ENCODE measurements at places on chromosomes 12 and 14.

DNA sequence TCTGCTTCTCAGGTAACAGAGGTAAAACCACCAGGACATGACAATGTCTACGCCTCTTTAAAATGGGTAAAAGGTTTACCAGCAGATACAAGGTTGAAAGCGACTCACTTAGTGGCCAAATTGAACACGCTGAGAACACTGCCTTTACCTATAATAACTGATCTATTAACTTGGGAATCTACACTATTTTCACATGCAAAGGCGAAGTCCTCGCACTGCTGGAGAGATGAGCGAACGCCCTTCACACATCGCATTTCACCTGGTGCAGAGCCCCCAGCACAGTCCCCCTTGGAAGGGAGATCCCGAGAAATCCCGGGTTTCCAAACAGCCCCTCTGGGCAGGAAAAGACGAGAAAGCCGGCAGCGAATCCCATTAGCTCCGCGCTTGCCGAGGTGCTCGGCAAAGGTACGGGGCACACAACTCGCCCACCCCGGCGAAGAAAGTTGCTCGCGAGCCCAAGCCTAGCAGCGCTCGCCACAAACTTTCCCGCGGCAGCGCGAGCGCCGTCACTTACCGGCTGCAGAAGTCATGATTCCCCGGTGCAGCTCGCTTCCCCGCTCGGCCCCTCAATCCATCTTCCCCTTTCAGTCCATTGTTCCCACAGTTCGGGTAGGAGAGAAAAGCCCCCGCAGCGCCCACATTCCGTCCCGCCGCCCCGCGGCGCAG lies 423 bp downstream of the FGD6 start:
- no peak for DNase-seq

- no peak for DNase-seq
Observed at GRCh38 chr12:107539196-107539939, 146.2 kb upstream of the PWP1 start.

DNA sequence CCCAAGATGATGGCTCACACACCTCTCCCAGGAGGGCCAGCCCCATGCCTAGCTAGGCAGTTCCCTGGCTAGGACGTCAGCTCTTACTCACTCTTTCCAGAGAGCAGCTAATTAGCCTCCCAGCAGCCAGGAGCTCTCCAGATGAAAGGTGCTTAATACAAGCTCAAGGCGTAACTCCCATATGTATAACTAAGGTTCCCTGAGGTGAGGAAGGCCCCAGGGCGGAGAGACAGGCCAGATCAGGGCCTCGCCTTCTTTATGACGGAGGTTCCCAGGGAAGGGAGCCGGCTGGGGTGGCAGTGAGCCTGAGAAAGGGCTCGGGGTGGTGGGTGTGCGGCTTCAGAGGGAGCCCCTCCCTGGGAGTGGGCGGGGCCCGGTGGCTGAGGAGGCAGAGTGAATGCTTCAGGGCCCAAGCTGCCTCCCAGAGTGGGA lies 26.4 kb upstream of the ZFP36L1 start:
- no peak for DNase-seq

DNA sequence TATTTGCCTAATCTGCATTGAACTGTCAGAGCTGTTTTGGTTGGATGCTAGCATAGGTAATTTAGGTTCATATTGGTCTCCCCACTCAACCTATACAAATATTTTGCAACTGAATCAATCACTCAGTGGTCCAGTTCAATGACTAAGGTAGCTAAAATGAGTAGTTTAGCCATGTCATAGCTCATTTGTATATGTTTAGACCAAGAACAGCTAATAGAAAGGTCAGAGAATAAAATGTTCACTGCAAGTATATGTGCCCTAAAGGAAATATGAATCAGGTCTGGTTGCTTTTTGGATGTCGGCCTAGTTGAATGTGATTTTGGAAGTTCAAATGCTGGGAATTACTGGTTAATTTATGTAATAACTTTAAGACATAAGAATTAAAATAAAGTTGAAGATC lies 883.9 kb downstream of the LRFN5 start:
- no peak for DNase-seq

- no peak for DNase-seq
Observed at GRCh38 chr14:85520581-85520980, 9.4 kb upstream of the FLRT2 start.
